ENCODE measurements at places on chromosomes 1 and 21. TPM values are rescaled to one million over a fixed set of nuclear protein-coding genes. Genes with fewer than 3 reads are reported as not detected.
A peak's percentile ranks its signal among the peaks of the same experiment; 100 is the strongest.

- no peak for DNase-seq
Measured at GRCh38 chr1:152774875-152775274, at the start of gene LCE1F. TSS of gene LCE1F (plus strand) at chr1:152775140. CDS start at chr1:152776372, 1,232 bp downstream.

MROH9 gene
- 0.06 TPM for total RNA-seq

TRIM46 gene
- 6.7 TPM for total RNA-seq

PDE9A gene
- total RNA-seq = 15.3 TPM

ANKRD34A gene
- total RNA-seq = 1.6 TPM

GRCh38 chr1:65435987-65436386 is 15.5 kb downstream of the LEPR start:
- no peak for DNase-seq

- DNase-seq = no peak
Measured at GRCh38 chr1:109828756-109829505, 65.2 kb upstream of the EPS8L3 start.

DNA sequence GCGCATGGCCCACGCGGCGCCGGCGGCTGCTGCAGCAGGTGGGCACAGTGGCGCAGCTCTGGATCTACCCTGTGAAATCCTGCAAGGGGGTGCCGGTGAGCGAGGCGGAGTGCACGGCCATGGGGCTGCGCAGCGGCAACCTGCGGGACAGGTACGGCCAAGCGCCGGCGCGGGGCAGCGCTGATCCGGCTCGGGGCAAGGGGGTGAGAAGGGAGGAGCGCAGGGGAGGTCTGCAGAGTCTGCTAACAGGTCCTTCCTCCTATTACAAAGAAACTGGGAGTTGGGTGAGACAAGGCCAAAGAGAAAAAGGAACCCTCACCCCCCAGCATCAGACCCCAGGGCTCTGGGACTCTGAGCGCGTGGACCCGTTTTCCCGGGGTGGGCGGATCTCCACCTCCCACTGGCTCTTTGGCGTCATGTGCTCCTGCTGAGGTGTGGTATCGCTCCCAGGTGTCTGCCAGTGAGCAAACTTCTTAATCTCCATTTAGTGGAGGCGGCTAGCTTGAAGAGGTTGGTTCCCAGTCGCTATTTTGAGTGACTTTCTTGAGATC is 431 bp downstream of the MTARC1 start:
- peak; percentile 60 for DNase-seq

- DNase-seq = no peak
Measured at GRCh38 chr1:245332513-245332912, 177.7 kb downstream of the KIF26B start.

DNA sequence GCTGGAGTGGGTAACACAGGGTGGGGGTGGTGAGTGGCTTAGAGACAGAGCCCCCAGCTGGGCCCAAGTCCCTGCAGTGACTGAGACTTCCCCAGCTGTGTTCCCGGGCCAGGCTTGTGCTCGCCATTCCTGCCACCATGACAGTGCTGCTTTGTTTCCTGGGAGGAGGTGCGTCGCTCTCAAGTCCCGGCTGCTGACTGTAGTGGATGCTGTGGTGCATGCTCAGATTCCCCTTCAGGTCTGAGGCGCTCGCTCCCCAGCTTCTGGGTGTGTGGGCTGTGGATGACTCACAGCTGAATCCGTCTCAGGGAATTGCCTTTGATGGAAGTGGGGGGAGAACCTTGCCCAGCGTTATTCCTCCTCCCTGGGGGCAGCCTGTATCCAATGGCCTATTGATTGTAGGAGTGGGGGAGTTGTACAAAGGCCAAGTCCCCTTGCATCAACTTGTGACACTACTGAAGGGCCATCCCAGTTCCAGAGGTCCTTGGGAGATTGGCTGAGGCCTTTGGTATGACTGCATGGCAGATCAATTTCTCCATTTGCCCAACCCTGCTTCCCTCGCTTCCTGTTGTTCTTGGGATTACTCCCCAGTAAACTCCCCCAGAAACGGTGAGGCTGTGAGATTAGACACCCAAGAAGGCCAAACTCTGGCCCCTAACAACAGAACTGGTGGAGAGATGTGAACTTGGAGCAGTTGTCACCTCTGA is 17.8 kb upstream of the POU3F1 start:
- no peak for DNase-seq

GRCh38 chr1:21152423-21153100 is 24.1 kb downstream of the EIF4G3 start:
- no peak for DNase-seq

- DNase-seq = no peak
Measured at GRCh38 chr1:156828400-156829124, 11.9 kb upstream of the SH2D2A start.

ZDHHC18 gene
- 6.8 TPM for total RNA-seq

KCNJ9 gene
- total RNA-seq = 2.3 TPM

DNA sequence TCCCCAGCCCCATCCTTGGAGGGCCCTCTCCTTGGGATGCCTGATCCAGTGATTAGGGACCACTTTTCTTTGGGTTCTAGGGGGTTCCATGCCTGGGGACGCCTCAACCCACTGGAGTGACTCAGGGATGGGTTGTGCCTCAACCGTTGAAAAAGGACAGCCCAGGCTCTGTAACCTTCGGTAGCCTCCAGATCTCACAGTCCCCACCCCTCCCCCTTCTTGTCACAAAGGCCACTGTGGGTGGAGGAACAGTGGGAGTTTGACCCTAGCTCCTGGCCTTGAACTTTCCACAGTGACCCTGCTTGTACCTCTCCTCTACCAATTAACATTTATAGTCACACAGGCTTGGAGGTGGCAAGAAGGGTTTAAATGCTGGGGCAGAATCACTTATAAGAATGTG is 2.6 kb upstream of the RORC start:
- no peak for DNase-seq

- DNase-seq = no peak
Measured at GRCh38 chr1:205208811-205209210, 2.7 kb downstream of the DSTYK start.

DNA sequence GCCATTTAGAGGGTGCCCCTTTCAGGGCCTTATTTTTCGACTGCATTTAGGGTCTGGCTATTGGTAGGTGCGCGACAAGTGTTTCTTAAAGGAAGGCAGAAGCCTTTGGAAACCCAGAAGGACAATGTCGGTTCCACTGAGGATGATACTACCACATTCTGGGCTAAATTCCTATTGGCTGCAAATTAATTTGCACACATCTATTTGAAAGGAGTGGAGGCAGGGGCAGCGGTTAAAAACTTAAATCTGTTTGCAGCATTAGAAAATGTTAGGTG is 1.1 kb downstream of the PATJ start:
- DNase-seq = no peak

GRCh38 chr1:116131170-116131569 is 20.0 kb downstream of the MAB21L3 start:
- no peak for DNase-seq

CNIH3 gene
- total RNA-seq = 11.3 TPM

AMY1C gene
- total RNA-seq = not detected

DNA sequence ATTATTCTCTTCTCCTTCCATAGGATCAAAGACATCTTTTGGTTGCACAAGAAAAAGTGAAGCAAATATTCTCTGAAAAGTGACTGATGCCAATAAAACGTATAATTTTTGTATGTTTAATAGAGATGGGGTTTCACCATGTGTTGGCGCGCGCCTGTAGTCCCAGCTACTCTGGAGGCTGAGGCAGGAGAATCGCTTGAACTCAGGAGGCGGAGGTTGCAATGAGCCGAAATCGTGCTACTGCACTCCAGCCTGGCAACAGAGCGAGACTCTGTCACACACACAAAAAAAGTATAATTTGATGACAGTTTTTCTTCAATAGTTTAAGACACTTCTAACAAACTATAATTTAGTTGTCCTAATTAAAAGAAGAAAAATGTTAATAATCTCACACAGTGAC is 23.8 kb downstream of the ANP32E start:
- DNase-seq = no peak

PHC2 gene
- 78.4 TPM for total RNA-seq

GRCh38 chr1:161258439-161259344 is at the start of gene PCP4L1:
TSS of gene PCP4L1 (plus strand) at chr1:161258745. CDS start at chr1:161258975, 230 bp downstream.
- peak; percentile 78 for DNase-seq

ITGB2 gene
- total RNA-seq = 36.7 TPM

CDC20 gene
- 16.3 TPM for total RNA-seq

- DNase-seq = peak; percentile 64
Measured at GRCh38 chr1:13960375-13960987, 260.5 kb downstream of the PRDM2 start.

GJA5 gene
- 27.5 TPM for total RNA-seq

DNA sequence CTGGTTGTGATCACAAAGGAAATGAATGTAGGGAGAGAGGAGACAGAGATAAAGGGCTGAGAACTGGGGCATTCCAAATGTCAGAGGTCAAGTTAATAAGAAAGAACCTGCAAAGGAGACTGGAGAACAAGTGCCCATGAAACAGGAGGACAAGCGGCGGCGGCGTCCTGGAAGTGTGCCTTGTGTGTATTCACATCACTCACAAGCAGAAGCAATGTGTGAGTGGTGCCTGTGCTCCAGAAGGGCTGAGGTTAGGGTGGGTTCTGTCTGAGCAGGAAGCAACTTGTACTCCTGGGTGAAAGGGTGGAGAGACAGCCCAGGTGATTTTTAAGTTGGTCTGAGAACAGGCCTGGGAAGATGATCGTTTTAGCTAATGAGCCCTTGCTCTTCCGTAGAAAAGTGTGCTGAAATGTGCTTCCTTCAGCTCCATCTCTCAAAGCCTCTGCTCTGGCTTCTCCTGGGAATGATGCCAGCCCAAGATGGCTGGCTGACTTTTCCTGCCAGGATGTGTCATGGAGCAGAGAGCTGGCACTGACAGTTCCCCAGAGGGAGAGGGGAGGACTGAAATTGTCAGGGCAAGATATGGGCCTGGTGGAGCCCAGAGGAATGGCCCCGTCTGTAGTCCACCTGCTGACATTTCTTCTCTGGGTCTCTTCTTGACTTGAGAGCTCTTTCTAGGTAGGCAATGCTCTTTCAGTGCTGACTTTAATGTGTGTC is 25.1 kb upstream of the PLEKHA6 start:
- DNase-seq = peak; percentile 94

MLLT11 gene
- 34.2 TPM for total RNA-seq

DNA sequence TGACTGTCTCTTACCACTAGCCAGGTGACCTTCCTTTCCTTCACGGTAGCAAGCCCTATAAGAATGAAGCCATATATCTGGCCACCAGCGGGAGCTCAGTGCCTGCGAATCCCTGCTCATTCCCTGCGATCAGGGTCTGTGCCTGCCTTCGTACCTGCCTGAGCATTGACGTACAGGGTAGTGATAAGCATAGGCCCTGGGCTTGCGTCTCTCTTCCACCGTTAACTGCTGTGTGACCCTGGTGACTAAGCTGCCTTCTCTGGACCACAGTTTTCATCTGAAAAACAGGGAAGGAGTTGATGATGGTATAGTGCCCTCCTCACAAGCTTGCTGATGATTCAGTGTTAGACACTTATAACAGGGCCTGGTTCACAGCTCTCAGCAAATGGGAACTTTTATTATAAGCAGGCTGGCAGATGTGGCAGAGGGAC is 4.1 kb downstream of the ZC3H12A start:
- no peak for DNase-seq
